ENCODE measurements at places on chromosomes 7 and 10.

DNA sequence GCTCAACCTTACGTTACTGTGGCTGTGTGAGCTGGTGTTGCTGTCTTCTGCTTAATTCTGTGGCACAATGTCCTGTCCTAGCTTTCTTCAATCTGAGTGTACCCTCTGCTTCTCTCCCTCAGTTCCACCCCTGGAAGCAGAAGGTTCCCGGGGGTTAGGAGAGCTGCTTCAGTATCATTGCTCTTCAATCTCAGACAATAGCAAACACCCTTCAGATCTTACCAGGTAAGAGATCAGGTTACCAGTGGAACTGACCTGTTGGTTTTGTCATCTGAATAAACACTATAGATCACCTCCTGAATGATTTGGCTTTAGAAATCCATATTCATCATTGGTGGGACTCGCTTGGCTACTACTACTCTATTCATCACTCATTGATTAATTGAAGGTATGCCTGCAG is 48.4 kb downstream of the DNAJB9 start:
- DNase-seq: no peak

DNA sequence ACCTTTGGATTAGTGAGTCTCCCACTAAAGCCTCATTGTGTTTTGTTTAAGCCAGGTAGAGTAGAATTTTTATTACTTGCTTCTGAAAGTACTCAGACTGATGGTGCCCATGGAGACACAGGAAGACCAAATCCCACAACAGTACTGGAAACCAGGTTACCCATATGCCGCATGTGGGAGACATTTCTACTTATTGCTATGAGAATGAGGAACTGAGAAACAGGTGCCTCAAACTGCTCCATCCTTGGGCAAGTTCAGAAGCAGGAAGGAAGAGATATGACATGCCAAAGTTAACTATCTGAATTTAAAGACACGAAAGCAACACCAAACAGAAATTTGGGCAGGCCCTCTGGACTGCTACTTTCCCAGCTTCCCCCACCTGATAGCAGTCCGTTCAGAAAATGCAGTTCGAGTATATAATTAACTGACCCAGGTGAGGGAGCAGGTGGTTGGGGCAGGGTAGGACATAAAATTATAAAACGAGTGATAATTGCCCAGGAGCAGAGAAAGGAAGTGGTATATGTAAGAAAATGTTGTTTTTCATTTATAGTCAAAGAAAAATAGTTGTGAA is 382.3 kb upstream of the MTPN start:
- peak; percentile 48 for DNase-seq

DNA sequence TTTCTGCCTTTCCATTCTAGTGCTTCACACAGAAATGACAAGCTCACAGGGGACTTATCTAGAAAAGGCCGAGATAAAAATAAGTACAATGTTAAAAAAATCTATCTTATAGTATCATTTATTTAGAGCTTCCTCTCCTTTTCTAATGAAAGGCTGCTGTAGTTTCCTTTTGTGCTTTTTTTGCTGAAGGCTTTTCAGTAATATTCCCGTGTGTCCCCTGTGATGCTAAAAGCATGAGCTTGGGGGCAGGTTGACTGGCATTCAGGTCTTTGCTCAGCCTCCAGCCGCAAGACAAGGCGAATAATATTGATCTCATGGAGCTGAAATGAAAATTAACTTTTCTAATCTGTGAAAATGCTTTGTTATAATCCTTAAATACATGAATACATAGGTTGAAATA is 143.0 kb downstream of the ST7 start:
- no peak for DNase-seq

DNA sequence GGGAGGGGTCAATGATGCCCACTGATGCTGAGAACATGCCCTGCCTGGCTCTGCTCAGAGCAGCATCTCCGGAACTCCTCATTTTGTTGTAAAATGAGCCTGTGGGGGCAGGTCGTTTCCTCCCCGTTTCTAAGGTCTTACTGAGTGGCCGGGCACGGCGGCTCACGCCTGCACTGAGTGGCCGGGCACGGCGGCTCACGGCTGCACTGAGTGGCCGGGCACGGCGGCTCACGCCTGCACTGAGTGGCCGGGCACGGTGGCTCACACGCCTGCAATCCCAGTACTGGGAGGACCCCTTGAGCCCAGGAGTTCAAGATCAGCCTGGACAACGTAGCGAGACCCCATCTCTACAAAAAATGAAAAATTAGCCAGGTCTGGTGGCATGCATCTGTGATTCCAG is 39.0 kb upstream of the FOXL3 start:
- DNase-seq: no peak

GRCh38 chr10:12063483-12063818 is 5.3 kb upstream of the DHTKD1 start:
- DNase-seq: no peak

- no peak for DNase-seq
These were observed 13.5 kb downstream of the CNNM2 start for GRCh38 chr10:102931643-102932042.

- peak; percentile 84 for DNase-seq
These were observed 5.4 kb upstream of the SPACDR start for GRCh38 chr7:100469227-100470044.

DNA sequence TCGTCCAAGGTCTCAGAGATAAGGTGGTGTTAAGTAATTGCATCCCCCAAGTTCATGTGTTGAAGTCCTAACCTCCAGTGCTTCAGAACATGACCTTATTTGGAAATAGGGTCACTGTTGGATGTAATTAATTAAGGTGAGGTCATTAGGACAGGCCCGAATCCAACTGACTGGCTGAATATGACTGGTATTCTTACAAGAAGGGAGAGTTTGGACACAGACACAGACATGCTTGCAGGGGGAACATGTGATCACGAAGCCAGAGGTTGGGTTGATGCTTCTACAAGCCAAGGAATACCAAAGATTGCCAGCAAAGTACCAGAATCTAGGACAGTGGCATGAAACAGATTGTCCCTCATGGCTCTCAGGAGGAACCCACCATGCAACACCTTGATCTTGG is 173.5 kb upstream of the LYZL2 start:
- no peak for DNase-seq

DNA sequence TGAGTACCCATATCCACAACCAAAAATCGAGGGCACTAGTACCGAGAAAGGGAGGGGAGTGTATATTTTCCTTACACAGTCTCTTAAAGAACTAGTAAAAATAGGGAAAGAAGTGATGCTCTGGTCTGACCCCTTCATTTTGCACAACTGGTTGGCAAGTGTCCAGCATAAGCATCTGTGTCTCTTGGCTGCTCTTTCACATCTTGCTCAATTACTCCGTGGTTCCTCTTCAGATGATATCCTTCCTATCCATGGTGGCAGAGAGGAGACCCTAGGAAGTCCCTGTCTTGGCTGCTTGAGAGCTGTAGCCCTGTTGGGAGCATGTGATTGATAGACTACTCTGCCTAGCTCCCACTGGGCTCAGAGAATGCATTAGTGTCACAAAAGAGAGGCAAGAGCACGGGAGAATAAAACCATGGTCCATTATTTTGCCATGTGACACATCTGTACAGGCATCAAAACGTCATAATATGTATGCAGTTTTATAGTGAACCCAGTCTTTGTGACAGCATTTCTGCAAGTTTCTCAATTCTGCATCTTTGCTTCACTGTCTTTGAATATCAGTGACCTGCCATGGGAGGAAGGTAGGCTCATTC is 111.8 kb upstream of the ANKRD1 start:
- DNase-seq: no peak

DNA sequence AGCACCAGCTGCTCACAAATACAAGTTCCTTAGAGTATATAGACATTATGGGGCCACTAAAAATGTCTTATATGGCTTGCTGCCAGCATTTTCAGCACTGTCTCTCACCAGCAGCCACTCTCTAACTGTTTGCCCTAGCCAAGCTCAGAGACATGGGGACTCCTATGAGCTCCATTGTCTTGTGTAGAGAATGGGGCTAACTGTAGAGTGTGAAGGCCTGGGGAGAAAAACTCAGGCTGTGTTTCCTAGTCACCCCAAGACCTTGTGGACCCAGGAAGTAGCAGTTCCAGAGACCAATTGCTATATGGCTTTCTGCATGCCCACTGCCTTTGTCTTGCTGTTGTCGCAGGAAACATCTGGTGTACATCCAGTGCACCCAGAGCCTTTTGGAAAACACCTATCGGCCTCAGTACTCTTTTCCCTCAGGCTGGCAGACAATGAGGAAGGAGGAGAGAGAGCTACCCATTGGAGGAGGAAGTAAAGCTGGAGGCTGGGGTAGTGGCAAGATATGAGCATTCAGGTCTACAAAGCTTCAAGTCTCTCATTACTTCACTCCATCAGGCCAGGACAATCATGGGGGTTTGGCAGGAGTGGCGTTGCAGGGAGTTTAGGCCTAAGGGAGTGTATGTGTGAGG is 28.4 kb downstream of the ENTPD1 start:
- DNase-seq: peak; percentile 62

DNA sequence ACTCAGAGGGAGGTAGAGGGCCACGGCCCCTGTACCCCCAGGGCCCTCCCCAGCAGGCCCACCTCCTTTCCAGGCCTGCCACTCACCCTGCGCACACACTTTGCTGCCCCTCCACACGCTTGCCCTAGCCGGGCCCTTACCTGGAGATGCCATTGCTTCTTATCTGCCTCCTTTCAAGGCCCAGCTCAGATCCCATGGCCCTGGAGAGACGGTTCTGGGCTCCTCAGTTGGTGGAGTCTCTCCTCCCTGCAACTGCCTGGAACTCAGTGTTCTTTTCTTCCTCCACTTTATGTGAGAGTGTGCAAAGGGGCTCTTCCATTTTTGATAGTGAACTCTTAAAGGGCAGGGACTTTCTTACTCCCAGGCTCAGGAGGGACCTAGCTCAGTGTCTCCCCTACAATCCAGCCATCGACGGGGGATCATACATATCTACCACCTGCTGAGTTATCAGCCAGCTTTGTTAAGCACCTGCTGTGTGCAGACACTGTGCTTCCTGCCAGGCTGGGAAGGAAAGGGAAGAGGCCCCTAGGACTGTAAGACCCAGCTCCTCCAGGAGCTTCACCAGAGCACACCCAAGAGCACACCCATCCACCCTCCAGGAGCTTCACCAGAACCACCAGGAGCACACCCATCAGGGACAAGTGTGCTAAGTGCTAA is 89.3 kb upstream of the MACROH2A2 start:
- DNase-seq: no peak

GRCh38 chr10:34589275-34589674 is 225.8 kb downstream of the PARD3 start:
- DNase-seq: no peak

GRCh38 chr10:28681928-28682750 is 4.8 kb downstream of the BAMBI start:
- no peak for DNase-seq

DNA sequence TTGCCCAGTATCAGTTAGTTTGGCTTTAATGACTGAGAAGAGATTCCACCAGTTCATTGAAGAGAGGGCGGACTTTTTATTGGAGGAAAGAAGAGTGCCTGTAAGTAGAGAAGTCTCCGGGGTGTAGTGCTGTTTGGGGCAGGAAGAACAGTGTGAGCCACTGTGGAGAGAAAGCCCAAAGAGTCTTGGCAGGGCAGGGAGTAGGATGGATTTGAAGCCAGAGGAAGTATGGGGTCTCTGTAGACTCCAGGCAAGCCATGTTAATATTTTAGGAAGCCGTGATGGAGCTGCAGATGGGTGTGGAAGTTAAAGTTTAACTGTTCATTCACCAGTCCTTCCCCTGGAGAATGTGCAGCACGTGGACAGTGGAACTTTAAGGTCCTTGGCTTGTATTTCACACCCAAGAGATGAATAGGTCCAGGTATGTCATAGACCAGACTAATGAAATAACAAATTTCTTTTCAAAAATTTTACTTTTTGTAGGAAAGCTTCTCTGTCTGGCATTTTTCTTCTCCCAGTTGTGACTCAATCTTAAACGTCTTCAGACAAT is 54.1 kb downstream of the TCF7L2 start:
- DNase-seq: no peak

GRCh38 chr7:5679813-5680473 is 101.5 kb downstream of the RNF216 start:
- DNase-seq: peak; percentile 86

GRCh38 chr10:79385392-79385795 is 38.1 kb downstream of the PPIF start:
- DNase-seq: no peak

DNA sequence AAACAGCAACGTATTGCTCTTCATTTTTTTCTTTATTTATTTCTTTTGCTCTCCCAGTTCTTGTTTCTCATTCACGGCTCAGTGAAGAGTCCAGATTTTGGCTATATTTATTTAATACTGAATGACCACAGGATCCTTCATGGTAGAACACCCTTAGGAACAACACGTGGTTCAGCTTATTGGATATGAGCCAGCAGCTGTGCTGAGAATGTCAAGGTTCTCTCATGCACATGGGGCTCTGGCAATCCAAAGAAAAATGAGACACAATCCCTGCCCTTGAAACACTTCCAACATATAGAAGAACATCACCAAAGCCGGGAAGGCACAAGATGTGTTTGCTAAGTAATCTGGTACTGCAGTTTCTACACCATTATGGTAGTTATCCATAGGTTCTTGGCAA is 852.9 kb downstream of the SORCS1 start:
- DNase-seq: no peak

DNA sequence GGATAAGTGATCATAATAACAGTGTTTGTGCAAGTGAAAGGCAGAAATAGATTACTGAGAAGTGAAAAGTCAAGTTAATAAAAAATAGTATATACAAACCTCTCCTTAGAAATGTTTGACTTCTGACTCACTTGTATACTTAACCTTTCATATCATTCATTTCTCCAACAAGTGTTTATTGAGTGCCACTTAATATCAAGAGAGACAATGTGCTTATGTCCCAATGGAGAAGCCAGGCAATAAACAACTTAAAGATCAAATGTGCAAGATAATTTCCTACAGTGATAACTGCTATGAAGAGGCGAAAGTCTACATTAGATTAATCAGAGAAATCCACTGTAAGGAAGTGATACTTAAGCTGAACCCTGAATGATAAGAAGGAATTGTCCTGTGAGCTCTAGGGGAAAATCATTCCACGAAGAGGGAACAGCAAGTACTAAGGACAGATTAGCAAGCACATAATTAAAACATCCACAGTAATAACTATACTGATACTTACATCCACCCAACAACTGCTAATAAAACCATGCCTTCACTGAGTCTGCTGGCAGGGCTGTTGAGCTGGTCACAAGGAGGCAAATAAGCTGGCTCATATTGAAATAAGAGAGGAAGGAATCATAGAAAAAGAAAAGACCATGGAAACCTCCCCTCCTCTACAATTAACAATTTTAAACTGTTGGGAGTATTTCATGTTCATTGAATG is 203.5 kb downstream of the CTNNA3 start:
- no peak for DNase-seq

DNA sequence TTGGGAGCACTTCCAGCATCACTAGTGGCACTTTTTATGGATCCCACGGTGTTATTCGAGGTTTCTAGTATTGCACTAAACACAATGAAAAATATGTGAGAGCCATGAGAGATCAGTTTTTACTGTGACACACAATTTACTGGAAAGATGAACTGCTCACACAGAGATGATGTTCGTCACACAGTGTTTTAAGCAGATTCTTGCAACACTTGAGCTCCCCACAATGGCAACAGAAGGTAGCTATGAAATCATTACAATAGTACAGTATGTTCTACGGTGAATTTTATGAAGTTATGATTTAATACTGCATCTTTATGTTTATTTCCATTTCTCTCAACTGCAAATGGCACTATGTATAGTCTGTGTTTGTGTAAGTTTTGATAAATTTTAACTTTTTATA is 27.4 kb upstream of the ENTPD1 start:
- no peak for DNase-seq

- DNase-seq: peak; percentile 38
These were observed 106.9 kb upstream of the RHEB start for GRCh38 chr7:151626422-151627115.
